ENCODE measurements at places on chromosomes 5 and 9. TPM values are rescaled to one million over a fixed set of nuclear protein-coding genes. Genes with fewer than 3 reads are reported as not detected.

The GFRA3 gene
- 0.18 TPM for total RNA-seq

The CATSPER3 gene
- not detected for total RNA-seq

The LCN10 gene
- total RNA-seq: not detected

The SPINK13 gene
- not detected for total RNA-seq

GRCh38 chr5:600886-601541, 11.1 kb upstream of the CEP72 start:
- DNase-seq: peak; percentile 82
- no peak overlapping the region for H3K27ac ChIP-seq
- no peak overlapping the region for H3K4me3 ChIP-seq
- H3K4me1 ChIP-seq: no peaks in the 10 kb centered on the region

DNA sequence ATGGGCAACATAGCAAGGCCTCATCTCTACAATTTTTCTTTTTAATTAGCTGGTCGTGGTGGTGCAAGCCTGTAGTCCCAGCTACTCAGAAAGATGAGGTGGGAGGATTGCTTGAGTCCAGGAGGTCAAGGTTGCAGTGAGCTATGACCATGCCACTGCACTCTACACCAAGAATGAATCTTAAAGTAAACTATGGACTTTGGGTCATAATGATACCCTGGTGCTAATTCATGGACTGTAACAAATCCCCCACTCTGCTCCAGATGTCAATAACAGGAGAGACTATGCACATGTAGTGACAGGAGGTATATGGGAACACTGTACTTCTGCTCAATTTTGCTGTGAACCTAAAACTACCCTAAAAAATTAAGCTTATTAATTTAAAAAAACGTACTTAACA, 155.4 kb downstream of the CEMIP2 start:
- DNase-seq: no peak
- no peak overlapping the region for H3K27ac ChIP-seq
- H3K36me3 ChIP-seq: no peaks in the 10 kb centered on the region
- H3K4me3 ChIP-seq: no peak overlapping the region
- H3K27me3 ChIP-seq: peaks cover 15% of the 10 kb centered on the region
- no peaks in the 10 kb centered on the region for H3K4me1 ChIP-seq

GRCh38 chr5:102800427-102800826, 45.3 kb downstream of the PAM start:
- H3K4me3 ChIP-seq: no peak overlapping the region
- H3K27ac ChIP-seq: peak overlapping the region; percentile 11
- DNase-seq: no peak
- H3K27me3 ChIP-seq: no peaks in the 10 kb centered on the region
- no peaks in the 10 kb centered on the region for H3K36me3 ChIP-seq

DNA sequence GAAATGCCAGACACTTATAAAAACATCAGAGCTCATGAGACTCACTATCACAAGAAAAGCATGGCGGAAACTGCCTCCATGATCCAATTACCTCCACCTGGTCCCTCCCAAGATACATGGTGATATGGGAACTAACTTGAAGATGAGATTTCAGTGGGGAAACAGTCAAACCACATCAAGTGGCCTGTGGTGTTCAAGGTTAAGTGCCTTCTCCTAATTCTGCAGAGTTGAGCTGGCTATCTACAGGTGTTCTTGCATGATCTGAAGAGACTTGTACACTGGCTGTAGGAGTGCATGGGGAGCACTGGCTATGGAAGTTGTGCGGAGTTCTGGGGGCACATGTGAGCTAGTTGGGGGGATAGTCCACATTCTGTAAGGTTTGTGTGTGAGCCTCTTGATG, 34.0 kb upstream of the CKS2 start:
- peaks cover 2% of the 10 kb centered on the region for H3K36me3 ChIP-seq
- no peaks in the 10 kb centered on the region for H3K27me3 ChIP-seq
- DNase-seq: no peak
- no peaks in the 10 kb centered on the region for H3K4me1 ChIP-seq

- H3K4me1 ChIP-seq: peaks cover 69% of the 10 kb centered on the region
- H3K36me3 ChIP-seq: no peaks in the 10 kb centered on the region
- H3K27me3 ChIP-seq: no peaks in the 10 kb centered on the region
- no peak for DNase-seq
- no peak overlapping the region for H3K4me3 ChIP-seq
Observed at GRCh38 chr9:86599561-86599960, 245.4 kb upstream of the TUT7 start.

DNA sequence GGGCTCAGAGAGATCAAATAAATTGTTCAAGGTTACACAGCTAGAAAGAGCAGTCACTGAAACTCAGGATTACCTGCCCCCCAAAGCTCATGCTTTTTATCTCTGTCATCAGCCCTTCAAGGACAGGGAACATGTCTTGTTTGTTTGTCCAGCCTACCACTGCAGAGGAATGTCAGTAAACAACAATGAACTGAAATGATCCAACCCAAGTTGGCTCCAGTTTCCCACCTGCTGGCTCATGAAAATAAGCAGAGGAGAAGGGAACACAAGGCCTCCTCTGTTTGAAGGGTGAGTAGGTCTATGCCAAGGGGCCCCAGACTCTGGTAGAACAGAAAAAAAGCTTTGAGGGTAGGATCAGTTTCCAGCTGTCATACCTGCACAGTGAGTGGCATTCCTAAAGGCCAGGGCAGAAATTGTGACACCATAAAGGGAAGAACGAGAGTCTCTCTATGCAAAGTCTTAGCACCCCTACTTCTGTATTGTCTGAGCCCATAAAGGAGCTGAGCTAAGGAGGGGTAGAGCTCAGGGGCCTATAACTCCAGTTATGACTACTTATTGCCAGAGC, 115.2 kb downstream of the TRIM36 start:
- no peaks in the 10 kb centered on the region for H3K4me1 ChIP-seq
- H3K27ac ChIP-seq: no peak overlapping the region
- H3K27me3 ChIP-seq: peaks cover under 1% of the 10 kb centered on the region
- no peak for DNase-seq
- H3K36me3 ChIP-seq: no peaks in the 10 kb centered on the region
